ENCODE measurements at places on chromosomes 5 and 9.

DNA sequence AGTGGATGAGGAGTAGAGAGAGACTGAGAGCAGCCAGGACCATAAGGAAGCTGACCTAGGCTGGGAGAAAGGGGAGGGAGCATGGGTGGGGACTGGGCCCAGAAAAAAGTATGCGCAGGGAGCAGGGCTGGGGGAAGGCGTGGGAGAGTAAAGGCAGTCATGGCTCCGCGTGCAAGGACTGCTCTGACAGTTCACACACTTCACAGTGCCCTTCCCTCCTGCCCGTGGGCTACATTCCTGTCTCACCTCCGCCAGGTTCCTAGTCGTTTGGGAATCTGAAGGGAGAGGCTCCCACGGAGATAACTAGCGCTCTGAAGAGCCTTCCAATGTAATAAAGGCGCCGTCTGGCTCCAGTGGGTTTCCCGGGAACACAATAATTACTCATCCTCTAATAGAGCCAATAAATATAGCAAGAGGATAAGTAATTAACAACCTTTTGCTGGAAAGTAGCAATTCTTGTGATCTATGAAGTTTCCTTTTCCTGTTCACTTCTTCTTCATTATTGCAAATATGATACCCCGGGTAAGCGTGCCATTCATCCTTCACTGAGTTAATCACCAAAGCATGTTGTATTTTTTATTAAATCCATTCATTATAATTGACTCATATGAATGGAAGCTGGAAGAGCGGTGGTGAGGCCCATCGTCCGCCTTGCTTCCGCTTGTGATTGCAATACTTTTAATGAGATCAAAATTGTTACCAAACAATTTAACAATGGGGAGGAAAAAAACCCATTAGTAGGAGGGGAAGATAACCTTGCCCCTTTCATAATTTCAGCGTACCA is 39.3 kb downstream of the TTLL11 start:
- DNase-seq: no peak

DNA sequence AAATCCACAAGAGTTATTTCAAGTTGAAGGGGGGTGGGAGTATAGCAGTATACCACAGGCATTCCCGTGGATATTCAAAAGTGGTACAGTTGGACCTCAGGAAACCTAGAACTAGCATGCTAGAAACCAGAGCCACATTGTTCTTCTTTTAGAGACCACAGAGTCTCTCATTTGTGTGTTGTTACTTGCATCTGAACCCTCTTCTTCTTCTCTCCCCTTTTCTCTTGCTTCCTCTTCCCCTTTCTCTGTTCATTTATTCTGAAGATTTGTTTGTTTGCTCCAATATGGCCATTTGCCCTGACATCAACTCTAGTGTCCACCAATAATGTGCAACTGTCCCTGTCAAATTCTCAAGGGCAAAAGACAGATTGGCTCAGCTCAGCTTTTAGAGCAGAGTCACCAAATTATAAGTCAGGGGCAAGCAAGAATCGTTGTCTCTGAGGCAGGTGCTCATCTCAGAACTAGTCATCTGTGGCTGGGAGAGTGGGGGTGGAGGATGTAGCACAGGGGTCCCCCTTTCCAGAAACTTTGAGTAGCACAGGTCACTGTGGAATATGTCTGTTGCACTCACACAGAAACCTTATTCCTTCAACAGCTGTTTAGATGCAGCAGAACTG is 321.1 kb downstream of the ARRDC3 start:
- DNase-seq: no peak

GRCh38 chr9:24614070-24614469 is 68.4 kb upstream of the IZUMO3 start:
- no peak for DNase-seq

DNA sequence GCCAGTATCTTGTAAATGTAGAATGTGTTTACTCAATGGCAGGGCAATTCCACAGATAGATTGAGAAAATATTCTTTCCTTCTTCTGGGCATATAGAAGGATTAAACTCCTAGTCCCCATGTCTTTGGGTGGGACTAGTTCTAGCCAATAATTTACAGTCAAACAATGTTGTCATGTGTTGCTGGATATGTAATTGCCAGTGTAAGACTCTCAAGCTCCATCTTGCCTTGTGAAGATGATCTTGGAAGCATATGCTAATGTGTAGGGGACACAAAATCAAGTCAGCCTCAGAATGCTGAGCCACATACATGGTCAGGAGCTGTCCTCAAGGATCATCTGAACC is 386.9 kb downstream of the CETN3 start:
- no peak for DNase-seq

DNA sequence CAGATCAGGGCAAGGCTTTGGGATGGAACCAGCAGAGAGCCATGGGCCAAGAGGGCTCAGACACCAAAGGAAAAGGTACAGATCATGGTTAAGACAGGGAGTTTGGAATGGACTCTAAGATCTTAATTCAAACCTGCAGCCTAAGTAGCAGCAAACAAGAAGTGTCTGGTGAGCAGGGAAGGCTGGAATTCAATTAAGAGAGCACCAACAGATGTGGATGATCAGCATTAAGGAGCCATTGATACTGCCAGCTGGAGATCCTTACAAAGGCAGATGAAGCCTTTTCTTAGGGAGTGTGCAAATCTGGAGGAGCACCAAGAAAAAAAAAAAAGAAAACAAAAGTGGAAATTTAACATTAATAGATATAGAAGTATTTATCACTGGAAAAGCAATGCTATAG is 516.8 kb downstream of the RASEF start:
- no peak for DNase-seq

DNA sequence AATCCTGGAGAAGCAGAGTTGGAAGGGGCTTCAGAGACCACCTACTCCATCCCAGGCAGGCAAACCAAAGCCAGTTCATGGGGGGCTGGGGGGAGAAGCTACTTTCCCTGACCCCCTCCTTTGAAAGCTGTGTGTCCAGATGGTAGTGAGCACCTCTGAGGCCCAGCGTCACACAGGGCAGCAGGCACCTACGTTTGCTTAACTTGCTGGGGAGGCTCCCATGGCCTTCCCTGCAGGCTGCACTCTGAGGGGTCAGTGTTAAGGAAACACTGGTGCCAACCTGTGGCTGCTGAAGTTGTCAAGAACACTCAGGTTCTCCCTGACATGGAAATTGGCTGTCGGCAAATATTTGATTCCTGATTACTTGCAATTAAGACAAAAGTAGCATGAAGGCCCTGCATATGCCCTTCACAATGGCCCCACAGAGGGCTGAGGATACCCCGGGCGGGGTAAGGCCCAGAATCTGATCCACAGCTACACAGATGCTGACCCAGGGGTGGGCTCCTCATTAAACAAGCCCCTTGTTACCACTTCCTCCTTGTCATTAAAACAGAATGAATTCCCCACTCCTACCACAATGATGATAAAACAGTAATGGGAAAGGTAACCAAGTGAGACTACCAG is 208.5 kb downstream of the FSTL4 start:
- DNase-seq: no peak

Measured in stimulated activated CD4-positive, alpha-beta T cell treated with anti-CD3 and anti-CD28 coated beads, TNF-alpha, amount 100 ng/mL, for 48 hours (primary cell).